ENCODE measurements at places on chromosomes 16 and 17.

DNA sequence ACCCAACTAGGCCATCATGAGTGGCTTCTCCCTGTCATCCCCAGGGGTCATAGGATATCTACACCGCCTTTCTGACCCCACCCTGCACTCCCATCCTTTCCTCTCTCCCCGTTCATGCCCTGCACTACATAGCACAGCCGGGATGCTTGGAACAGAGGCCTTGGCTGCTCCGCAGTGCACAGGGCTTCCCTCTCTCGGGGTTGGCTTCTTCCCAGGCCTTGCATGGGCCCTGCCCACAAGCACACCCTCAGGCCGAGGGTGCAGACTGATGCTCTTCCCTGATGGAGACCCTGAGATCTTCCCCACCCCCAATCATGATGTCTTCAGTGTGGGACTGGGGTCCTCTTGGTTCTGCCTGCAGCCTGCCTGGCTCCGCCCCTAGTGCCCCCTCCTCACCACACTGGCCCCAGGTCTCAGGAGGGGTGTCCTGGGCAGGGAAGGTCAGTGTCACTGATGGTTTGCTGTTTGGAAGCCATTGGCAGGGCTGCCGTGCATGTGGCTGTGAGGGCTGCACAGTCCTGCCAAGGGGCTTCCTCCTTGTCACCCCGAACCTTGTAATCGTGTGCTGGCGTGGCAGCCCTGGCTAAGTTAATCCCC, 14.3 kb upstream of the NAGLU start:
- no peak overlapping the region for H3K27ac ChIP-seq
- no peak overlapping the region for H3K4me3 ChIP-seq
- no peak for DNase-seq
- H3K27me3 ChIP-seq: no peaks in the 10 kb centered on the region
- peaks cover 19% of the 10 kb centered on the region for H3K36me3 ChIP-seq
- peaks cover 5% of the 10 kb centered on the region for H3K4me1 ChIP-seq

GRCh38 chr16:13099822-13100221, 198.4 kb downstream of the SHISA9 start:
- H3K27ac ChIP-seq: no peak overlapping the region
- H3K4me1 ChIP-seq: no peaks in the 10 kb centered on the region
- H3K27me3 ChIP-seq: no peaks in the 10 kb centered on the region
- no peaks in the 10 kb centered on the region for H3K36me3 ChIP-seq
- H3K4me3 ChIP-seq: no peak overlapping the region

DNA sequence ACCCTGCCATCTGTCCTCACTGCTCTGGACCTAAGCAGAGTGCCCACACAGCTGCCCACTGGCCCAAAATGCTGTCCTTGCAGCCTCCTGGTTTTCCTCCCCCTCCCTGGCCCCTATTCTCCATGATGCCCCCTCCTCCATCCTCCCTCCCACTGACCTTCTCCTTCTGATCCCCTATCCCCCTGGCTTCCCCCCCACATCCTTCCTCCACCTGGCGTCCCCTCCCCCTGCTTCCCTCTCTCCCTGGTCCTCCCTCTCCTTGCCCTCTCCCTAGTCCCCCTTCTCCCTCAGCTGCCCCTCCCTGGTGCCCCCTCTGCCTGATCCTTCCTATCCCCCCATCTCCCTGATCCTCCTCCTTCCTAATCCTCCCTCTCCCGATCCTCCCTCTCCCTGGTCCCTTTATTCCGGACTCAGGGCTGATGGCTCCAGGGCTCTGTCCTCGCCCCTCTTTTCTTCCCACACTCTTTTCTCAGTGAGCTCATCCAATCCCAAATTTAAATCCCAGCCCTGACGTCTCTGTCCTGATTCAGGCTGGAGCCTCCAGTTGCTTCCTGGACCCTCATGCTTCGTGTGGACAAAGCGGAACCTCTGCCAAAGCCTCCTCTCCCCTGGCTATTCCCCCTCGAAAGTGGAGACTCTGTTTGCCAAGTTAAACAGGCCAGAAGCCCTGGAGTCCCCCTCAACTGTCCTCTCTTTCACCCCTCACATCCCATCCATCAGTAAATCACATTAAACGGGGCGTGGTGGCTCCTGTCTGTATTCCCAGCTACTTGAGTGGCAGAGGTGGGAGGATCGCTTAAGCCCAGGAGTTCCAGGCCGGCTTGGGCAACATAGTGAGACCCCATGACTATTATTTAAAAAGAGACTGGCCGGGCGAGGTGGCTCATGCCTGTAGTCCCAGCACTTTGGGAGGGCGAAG, 18.1 kb upstream of the RHBDF2 start:
- no peak overlapping the region for H3K4me3 ChIP-seq
- no peak for DNase-seq
- no peak overlapping the region for H3K27ac ChIP-seq

DNA sequence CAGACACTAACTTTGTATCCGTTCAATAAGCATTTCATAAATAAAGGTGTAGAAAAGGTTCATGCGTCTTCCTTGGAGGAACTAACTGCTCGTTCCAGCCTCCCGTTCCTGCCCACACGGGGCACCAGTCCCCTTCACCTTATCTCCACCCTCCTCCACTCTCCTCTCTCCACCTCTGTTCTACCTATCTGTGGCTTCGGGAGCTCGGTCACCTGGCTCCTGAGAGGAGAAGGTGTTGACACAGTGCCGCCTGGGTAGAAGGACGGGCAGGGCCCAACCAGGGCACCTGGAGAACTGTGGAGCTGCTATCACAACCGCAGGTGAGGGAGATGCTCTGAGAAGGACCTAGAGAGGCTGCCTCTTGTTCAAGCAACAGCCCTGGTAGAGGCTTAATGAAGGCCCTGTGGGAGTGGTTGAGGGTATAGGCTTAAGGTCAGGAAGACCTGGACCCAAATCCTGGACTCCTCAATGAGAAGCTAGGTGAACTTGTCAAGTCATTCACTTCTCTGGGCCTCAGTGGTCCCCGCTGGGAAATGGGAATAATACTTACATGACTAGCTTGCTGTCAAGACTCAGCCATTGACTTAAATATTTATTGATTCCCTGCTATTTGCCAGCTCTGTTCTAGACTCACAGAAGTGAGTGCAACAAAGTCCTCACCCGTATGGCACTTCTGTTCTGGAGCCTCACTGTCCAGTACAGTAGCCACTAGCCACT, 9.6 kb upstream of the MINK1 start:
- H3K27ac ChIP-seq: no peak overlapping the region
- no peaks in the 10 kb centered on the region for H3K27me3 ChIP-seq
- no peak for DNase-seq
- peaks cover 6% of the 10 kb centered on the region for H3K36me3 ChIP-seq
- no peaks in the 10 kb centered on the region for H3K4me1 ChIP-seq

- no peaks in the 10 kb centered on the region for H3K36me3 ChIP-seq
- DNase-seq: no peak
- H3K4me1 ChIP-seq: peaks cover 9% of the 10 kb centered on the region
- peak overlapping the region; percentile 84 for H3K4me3 ChIP-seq
Measured at GRCh38 chr16:14303182-14303618, 232.1 kb downstream of the MRTFB start.

- peak overlapping the region; percentile 35 for H3K27ac ChIP-seq
- H3K4me3 ChIP-seq: peak overlapping the region; percentile 78
- peaks cover 7% of the 10 kb centered on the region for H3K36me3 ChIP-seq
- no peak for DNase-seq
- peaks cover 2% of the 10 kb centered on the region for H3K4me1 ChIP-seq
Measured at GRCh38 chr16:67278773-67279295, 498 bp upstream of the PLEKHG4 start.

GRCh38 chr17:81832608-81833159, 407 bp downstream of the MCRIP1 start:
- H3K4me3 ChIP-seq: peak overlapping the region; percentile 94

GRCh38 chr16:51982715-51983680, 563.9 kb downstream of the TOX3 start:
- no peaks in the 10 kb centered on the region for H3K36me3 ChIP-seq
- peaks cover 2% of the 10 kb centered on the region for H3K4me1 ChIP-seq
- DNase-seq: no peak
- no peak overlapping the region for H3K4me3 ChIP-seq
- no peak overlapping the region for H3K27ac ChIP-seq

DNA sequence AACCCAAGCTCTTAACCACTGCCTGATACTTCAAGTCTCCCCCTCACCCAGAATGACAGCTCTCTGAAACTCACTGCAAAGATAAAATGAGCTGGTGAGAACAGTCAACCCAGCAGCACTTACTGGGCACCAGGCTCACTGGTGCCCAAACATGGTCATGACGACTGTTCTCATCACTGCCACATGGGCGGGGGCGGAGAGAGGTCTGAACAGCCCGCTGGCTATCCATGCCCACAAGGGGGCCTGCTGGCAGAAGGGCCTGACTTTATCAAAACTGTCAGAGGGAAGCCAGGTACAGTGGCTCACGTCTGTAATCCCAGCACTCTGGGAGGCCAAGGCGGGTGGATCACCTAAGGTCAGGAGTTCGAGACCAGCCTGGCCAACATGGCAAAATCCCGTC, 4.0 kb downstream of the MYBBP1A start:
- H3K4me3 ChIP-seq: no peak overlapping the region
- peaks cover 11% of the 10 kb centered on the region for H3K36me3 ChIP-seq
- no peak overlapping the region for H3K27ac ChIP-seq
- peaks cover 14% of the 10 kb centered on the region for H3K4me1 ChIP-seq

DNA sequence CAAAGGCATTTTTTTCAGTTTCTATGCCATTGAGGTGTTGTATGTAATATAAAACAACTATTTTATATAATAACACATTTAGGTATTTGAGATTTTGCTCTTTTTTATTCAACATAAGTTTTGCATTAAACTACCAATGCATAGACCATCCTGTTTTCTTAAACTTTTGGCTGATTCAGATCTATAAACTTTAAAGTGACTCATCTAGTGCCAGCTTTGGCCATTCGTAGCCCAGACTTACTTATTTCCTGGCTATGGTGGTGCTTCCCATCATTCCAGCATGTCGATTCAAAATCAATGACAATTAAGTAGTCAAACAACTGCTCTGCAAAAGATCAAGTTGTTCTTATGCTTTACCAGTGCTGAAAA, 3.1 kb downstream of the ERI2 start:
- H3K27ac ChIP-seq: no peak overlapping the region
- no peaks in the 10 kb centered on the region for H3K27me3 ChIP-seq
- no peak for DNase-seq
- H3K36me3 ChIP-seq: no peaks in the 10 kb centered on the region
- peaks cover 8% of the 10 kb centered on the region for H3K4me1 ChIP-seq

- no peak overlapping the region for H3K27ac ChIP-seq
- DNase-seq: no peak
- H3K36me3 ChIP-seq: no peaks in the 10 kb centered on the region
- no peak overlapping the region for H3K4me3 ChIP-seq
Measured at GRCh38 chr16:20306401-20306800, 20.9 kb downstream of the GP2 start.

GRCh38 chr16:79261481-79261940, 339.0 kb downstream of the MAF start:
- H3K4me1 ChIP-seq: no peaks in the 10 kb centered on the region
- DNase-seq: no peak
- no peak overlapping the region for H3K27ac ChIP-seq

GRCh38 chr16:14529010-14529669, 100.9 kb downstream of the PARN start:
- no peaks in the 10 kb centered on the region for H3K27me3 ChIP-seq
- DNase-seq: peak; percentile 49
- peak overlapping the region; percentile 30 for H3K27ac ChIP-seq
- H3K36me3 ChIP-seq: peaks cover 17% of the 10 kb centered on the region

DNA sequence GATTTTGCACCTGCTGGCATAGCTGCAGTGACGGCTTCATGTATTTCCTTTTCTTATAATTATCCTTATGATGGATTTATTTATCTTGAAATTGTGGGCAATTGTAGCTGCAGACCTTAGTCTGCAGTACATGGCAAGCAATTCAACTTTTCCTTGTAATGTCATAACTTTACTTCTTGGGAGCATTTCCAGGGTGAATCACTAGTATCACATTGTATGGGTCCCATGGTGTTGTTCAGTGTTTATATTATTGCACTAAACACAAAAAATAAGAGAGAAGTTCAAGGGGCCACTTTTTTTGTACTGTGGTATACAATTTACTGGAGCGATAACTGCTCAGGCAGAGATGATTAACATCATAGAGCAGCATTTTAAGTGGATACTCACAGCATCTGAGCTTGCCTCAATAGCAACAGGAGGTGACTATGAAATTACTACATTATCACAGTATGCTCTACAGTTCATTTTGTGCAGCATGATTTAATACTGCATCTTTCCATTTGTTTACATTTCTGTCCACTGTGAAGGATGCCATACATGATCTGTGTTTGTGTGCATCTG, 169.5 kb downstream of the STX8 start:
- no peaks in the 10 kb centered on the region for H3K27me3 ChIP-seq
- no peak overlapping the region for H3K4me3 ChIP-seq
- peaks cover 16% of the 10 kb centered on the region for H3K36me3 ChIP-seq
- DNase-seq: no peak
- no peak overlapping the region for H3K27ac ChIP-seq

- peaks cover 2% of the 10 kb centered on the region for H3K36me3 ChIP-seq
- H3K4me1 ChIP-seq: peaks cover 12% of the 10 kb centered on the region
- peaks cover 15% of the 10 kb centered on the region for H3K27me3 ChIP-seq
- no peak for DNase-seq
- H3K27ac ChIP-seq: no peak within 1 kb of the TSS
- H3K4me3 ChIP-seq: no peak within 1 kb of the TSS
Measured at GRCh38 chr17:7079581-7080455, at the start of gene CLEC10A. Gene CLEC10A, minus strand, starts transcription at chr17:7080251. Its CDS starts 1,439 bp downstream, at chr17:7078812.

- H3K36me3 ChIP-seq: peaks cover 12% of the 10 kb centered on the region
- peaks cover 24% of the 10 kb centered on the region for H3K4me1 ChIP-seq
- peak; percentile 79 for DNase-seq
- no peak overlapping the region for H3K4me3 ChIP-seq
Measured at GRCh38 chr17:81291662-81292061, 3.4 kb downstream of the SLC38A10 start.

- no peaks in the 10 kb centered on the region for H3K27me3 ChIP-seq
- DNase-seq: peak; percentile 33
- no peak overlapping the region for H3K27ac ChIP-seq
- H3K36me3 ChIP-seq: no peaks in the 10 kb centered on the region
- no peaks in the 10 kb centered on the region for H3K4me1 ChIP-seq
Measured at GRCh38 chr17:69246726-69247375, 18.2 kb upstream of the ABCA10 start.

GRCh38 chr17:44132275-44132821, 8.9 kb upstream of the HDAC5 start:
- H3K27ac ChIP-seq: no peak overlapping the region
- no peaks in the 10 kb centered on the region for H3K4me1 ChIP-seq
- no peak for DNase-seq
- H3K4me3 ChIP-seq: no peak overlapping the region
- peaks cover 1% of the 10 kb centered on the region for H3K27me3 ChIP-seq
- no peaks in the 10 kb centered on the region for H3K36me3 ChIP-seq

- no peaks in the 10 kb centered on the region for H3K27me3 ChIP-seq
- H3K4me3 ChIP-seq: no peak overlapping the region
- no peak overlapping the region for H3K27ac ChIP-seq
- peaks cover 26% of the 10 kb centered on the region for H3K36me3 ChIP-seq
- H3K4me1 ChIP-seq: peaks cover 2% of the 10 kb centered on the region
Measured at GRCh38 chr16:84065536-84066132, 23.0 kb upstream of the SLC38A8 start.
